Gastrocnemius medialis (tissue), 4 donors: ENCODE measurements at places on chromosomes 5 and 9.

DNA sequence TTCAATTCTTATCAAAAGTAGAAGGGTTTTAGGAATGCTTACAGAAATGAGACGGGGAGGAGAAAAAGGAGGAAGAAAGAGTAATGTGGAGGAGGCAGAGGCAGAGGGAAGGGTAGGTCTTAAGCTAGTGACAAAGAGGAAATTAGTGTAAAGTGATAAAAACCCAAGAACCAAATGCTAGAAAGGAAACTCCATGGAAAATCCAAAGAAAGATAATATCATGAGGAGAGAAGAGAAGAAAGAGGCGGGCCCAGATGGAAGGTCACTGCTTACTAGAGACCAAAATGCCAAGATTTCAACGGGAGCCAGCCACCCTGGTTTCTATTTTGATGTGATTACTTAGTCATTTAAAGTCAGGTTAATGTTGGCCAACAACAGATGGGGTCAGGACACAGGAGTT lies 68.6 kb upstream of the IL12B start:
- no peaks in the 10 kb centered on the region for H3K4me1 ChIP-seq
- no peak for DNase-seq
- no peak overlapping the region for H3K4me3 ChIP-seq
- H3K27ac ChIP-seq: no peak overlapping the region
- no peaks in the 10 kb centered on the region for H3K36me3 ChIP-seq

GRCh38 chr5:149133795-149134777 lies 7.2 kb upstream of the ABLIM3 start:
- peak; percentile 71 for DNase-seq
- H3K36me3 ChIP-seq: no peaks in the 10 kb centered on the region
- H3K4me1 ChIP-seq: peaks cover 14% of the 10 kb centered on the region
- no peak overlapping the region for H3K4me3 ChIP-seq
- H3K27ac ChIP-seq: peak overlapping the region; percentile 87
- H3K27me3 ChIP-seq: no peaks in the 10 kb centered on the region

DNA sequence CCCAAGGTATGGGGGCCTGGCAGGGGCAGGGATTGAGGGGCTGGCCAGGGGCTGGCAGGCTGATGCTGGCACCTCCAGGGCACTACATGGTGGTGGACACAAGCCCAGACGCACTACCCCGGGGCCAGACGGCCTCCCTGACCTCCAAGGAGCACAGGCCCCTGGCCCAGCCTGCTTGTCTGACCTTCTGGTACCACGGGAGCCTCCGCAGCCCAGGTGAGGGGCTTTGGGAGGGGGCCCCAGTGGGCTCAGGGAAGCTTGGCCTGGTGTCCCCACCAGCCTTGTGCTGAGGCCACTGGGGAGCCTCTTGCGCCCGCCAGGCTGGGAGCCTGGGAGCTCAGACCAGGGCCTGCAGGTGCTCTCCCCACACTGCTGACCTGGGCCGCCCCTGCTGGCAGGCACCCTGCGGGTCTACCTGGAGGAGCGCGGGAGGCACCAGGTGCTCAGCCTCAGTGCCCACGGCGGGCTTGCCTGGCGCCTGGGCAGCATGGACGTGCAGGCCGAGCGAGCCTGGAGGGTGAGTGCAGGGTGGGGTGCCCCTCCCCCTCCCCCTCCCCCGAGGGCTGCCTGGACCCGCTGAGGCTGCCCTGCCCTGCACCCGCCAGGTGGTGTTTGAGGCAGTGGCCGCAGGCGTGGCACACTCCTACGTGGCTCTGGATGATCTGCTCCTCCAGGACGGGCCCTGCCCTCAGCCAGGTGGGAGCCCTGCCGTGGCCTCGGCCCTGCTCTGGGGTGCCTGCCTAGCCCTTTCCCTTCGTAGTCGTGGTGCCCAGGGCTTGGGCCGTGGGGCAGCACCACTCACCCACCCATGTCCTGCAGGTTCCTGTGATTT lies 5.7 kb downstream of the MAMDC4 start:
- H3K36me3 ChIP-seq: no peaks in the 10 kb centered on the region
- no peak overlapping the region for H3K27ac ChIP-seq
- DNase-seq: no peak
- no peaks in the 10 kb centered on the region for H3K27me3 ChIP-seq
- H3K4me3 ChIP-seq: no peak overlapping the region

DNA sequence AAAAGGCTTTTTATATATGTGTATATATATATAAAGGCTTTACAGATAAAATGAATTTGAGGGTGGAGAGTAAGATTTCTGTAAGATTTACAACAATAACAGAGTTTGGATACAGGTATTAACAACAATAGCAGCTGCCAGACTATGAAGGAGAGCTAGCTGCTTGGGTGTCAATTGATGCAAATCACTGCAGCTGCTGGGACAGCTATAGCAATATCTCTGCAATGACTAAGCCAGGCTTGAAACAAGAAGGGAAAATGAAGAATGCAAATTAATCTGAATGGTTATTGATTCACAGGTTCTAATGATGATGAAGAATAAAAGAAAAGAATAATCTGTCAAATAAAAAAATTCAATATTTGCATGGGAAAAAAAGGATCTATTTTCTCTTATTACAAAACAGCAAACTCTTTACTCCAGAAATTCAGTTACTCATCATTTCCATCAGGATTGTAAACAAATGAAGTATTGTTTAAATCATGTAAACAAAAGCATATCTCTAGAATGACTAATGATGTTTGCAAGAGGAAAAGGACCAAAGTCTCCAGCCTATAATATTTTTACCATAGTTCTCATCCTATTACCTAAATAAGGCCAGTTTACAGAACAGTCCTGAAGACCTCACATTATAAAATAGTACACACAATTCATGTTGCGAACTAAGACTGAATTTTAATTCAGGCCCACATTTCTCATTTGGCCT lies 219.0 kb downstream of the HTR1A start:
- no peaks in the 10 kb centered on the region for H3K4me1 ChIP-seq
- H3K4me3 ChIP-seq: no peak overlapping the region

- no peak overlapping the region for H3K27ac ChIP-seq
- no peak for DNase-seq
- no peak overlapping the region for H3K4me3 ChIP-seq
Measured at GRCh38 chr5:579211-579610, 32.9 kb upstream of the CEP72 start.

GRCh38 chr9:93266521-93267001 lies 82.6 kb downstream of the WNK2 start:
- peaks cover 5% of the 10 kb centered on the region for H3K36me3 ChIP-seq
- H3K27me3 ChIP-seq: no peaks in the 10 kb centered on the region
- H3K4me1 ChIP-seq: peaks cover 17% of the 10 kb centered on the region
- no peak for DNase-seq

GRCh38 chr5:7018198-7018597 lies 305.0 kb downstream of the TENT4A start:
- H3K4me1 ChIP-seq: no peaks in the 10 kb centered on the region
- no peak overlapping the region for H3K27ac ChIP-seq
- no peaks in the 10 kb centered on the region for H3K36me3 ChIP-seq
- no peak overlapping the region for H3K4me3 ChIP-seq
- no peaks in the 10 kb centered on the region for H3K27me3 ChIP-seq

DNA sequence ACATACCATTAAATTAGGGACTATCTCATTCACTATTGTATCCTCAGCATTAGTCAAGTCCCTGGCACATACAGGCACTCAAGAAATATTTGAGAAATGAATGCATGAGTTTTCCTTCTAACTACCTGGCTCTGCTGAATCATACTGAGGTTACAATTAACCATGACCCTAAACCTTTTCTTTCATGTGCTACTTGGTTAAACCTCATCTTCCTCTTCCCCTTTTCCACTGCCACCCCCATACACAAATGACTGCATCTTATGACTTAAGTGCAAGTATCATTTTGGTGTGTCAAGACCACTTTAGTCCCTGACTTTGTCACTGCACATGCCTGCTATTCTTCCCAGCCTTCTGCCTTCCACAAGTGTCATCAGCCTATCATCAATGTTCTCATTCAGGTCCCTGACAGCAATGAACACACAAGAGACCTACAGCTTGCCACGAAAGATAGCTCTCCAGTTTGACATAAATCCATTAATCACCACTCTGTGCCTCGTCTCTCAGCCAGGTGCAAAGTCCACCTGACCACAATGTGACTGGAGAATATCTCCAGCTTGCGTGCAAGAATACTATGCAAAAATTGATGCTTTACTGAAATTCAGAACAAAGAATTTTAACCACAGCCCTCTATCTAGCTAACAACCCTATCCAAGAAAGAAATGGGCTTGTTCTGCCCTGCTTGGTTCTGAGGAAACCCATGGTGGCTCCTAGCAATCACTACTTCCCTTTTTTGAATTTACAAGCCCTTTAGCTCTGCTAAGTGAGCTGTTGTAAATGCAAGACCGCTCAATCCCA lies 74.5 kb downstream of the MAPKAP1 start:
- no peaks in the 10 kb centered on the region for H3K27me3 ChIP-seq
- DNase-seq: no peak
- peaks cover 17% of the 10 kb centered on the region for H3K4me1 ChIP-seq
- H3K36me3 ChIP-seq: no peaks in the 10 kb centered on the region
- H3K27ac ChIP-seq: no peak overlapping the region

GRCh38 chr5:98929710-98930298 lies 997 bp upstream of the CHD1 start:
- DNase-seq: no peak
- peak overlapping the region; percentile 89 for H3K4me3 ChIP-seq
- H3K27ac ChIP-seq: peak overlapping the region; percentile 99
- peaks cover 60% of the 10 kb centered on the region for H3K4me1 ChIP-seq
- no peaks in the 10 kb centered on the region for H3K36me3 ChIP-seq
